ENCODE measurements at places on chromosomes 7 and 10.

- DNase-seq = no peak
These were observed 8.7 kb upstream of the OPALIN start for GRCh38 chr10:96367470-96367869.

DNA sequence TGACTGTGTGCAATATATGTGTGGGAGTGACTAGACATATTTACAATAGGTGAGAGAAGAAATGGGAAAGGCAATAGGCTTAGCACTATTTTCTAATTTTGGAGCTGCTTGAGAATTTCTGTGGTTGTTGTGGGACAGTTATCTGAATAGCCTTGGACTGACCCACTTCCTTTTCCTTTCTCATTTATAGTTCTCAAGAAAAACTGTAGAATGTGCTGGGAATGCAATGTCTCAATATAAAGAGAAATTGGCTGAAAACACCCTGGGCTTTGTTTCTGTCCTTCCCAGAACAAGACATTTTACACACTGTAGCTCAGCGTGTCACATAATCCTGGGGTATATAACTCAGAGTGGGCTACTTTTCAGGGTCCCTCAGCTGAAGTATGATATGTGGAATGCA is 153.0 kb upstream of the RHOBTB1 start:
- DNase-seq = no peak

- no peak for DNase-seq
These were observed 4.9 kb downstream of the MAT1A start for GRCh38 chr10:80284522-80284921.

GRCh38 chr10:51227897-51228713 is 153.8 kb downstream of the PRKG1 start:
- DNase-seq = no peak

GRCh38 chr7:50309721-50310120 is 5.2 kb downstream of the IKZF1 start:
- DNase-seq = no peak

DNA sequence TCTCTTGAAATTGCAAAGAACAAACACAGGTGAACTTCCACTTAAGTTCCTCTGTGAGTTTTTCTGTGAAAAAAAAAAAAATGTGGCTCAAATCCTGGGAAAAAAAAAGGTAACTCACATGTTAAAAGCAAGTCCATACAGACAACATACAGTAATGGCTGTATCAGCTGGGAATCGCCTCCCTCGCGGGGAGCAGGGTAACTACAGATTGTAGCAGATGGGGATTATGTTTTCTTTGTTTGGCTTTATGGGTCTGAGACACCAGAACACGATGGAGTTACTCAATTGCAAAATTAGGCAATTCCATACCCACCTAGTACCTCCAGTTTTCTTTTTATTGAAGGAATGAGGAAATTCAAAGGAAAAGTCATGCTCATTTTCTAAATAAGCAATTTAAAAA is 42.3 kb downstream of the FEZF1 start:
- DNase-seq = no peak

GRCh38 chr10:121610798-121611323 is 12.6 kb upstream of the FGFR2 start:
- DNase-seq = no peak

DNA sequence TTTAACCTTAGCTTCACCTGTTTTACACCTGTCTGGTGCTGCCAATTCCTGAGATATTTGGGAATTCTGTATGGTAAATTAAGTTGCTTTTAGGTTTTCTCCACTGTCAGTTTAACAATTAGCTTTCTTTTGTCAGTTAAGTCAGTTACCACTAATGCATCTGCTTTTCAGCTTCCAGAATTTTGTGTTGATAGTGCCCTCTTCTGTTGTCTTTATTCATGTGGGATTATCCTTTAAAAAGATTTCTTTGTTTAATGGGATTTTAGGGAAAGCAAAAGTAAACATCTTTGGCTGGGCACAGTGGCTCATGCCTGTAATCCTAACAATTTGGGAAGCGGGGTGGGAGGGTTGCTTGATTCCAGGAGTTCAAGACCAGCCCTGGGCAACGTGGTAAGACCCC is 8.1 kb downstream of the TFAM start:
- DNase-seq = no peak

DNA sequence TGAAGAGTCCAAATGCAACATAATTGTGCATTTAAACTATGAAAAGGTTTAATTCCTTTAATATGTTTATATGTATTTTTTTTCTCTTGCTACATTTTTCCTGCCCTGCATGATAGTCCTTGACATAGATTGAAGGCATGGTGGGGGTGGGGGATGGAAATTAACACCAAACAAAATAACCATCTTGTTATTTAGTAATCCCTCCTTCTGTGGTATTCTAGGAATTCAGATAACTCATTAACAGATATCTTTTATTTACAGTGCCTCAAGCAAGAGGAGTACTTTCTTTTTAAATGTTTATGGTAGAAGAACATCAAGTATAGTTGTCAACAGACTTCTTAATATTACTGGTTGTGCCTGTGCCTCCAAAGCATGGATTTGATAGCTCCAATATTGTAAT is 337.6 kb upstream of the SEMA3A start:
- DNase-seq = no peak

- DNase-seq = no peak
These were observed 68.0 kb downstream of the CXCL12 start for GRCh38 chr10:44316922-44317215.

DNA sequence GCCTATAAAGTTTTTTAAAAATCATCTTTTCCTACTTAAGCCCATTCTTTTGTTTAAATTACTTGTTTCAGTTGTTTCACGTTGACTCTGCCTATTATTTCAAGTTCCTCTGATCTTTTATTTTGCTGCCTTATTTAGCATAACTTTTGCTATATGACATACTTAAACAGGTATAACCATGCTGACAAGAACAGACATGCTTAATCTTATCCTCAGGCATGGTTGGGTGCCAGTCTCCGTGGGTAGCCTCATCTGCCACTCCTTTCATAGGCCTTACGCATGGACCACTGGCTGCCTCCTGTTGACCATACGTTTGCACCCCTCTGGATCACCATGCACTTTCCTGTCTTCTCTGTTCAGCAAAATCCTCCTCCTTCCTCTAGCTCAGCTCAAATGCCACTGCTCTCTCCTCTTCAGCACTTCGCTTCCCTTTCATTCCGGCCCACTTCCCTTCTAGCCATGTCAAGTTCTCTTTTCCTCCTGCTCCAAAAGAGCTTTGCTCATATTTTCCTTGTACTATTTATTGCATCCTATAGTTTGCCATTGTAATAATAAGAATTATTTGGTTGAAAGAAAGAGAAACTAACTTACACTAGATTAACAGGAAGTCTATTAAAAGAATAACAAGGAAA is 10.0 kb upstream of the TSPAN33 start:
- DNase-seq = no peak

GRCh38 chr10:119516381-119517234 is 25.9 kb downstream of the RGS10 start:
- peak; percentile 84 for DNase-seq

- no peak for DNase-seq
These were observed 29.9 kb downstream of the ZC3HC1 start for GRCh38 chr7:130021105-130021834.

- no peak for DNase-seq
These were observed 30.3 kb downstream of the GSTO2 start for GRCh38 chr10:104299031-104299904.

DNA sequence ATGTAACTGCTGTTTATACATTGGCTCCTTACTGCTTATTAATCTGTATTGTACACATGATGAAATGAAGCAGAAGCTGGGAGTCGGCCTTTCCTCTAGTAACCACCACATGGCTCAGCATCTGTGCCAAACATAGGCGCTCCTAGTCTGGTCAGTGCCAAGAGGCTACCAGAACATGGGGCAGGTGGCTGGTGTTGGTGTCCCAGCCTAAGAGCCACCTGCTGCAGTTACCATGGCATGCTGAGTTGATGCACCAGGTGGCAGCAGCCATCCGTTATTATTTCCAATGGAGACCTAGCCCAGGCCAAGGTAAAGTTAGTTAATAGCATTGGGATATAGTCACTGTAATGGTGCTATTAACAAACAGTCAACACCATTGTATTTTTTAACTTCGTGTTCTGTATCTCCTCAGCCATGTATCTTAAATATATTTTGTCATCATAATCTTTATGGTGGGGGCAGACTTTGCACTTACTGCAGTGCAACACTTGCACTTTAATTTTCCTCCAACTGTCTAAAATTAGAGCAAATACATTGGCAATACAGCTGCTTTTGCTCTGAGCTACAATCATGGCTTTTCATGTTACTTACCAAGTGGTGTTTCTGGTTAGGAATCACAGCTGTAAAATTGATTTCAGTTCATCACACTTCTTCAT is 33.1 kb downstream of the HBP1 start:
- DNase-seq = peak; percentile 21

DNA sequence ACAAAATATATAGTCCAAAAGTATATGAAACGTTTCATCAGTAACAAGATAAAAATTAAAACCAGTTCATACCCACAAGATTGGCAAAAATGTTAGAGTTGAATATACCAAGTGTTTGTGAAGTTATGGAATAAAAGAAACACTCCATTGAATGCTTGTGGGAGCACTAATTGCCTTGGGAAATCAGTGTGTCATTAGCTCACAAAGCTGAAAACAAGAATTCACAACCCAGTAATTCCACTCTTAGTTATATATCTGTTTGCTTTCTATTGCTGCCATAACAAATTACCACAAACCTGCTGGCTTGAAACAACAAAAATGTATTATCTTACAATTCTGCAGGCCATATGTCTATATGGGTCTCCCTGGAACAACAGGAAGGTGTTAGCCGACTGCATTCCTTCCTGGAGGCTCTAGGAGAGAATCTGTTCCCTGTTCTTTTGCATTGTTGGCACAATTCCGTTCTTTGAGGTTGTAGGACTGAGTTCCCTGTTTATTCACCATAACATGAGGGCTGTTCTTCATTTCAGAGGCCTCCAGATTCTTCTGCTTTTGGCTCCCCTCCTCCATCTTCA is 45.7 kb downstream of the SEM1 start:
- DNase-seq = no peak

DNA sequence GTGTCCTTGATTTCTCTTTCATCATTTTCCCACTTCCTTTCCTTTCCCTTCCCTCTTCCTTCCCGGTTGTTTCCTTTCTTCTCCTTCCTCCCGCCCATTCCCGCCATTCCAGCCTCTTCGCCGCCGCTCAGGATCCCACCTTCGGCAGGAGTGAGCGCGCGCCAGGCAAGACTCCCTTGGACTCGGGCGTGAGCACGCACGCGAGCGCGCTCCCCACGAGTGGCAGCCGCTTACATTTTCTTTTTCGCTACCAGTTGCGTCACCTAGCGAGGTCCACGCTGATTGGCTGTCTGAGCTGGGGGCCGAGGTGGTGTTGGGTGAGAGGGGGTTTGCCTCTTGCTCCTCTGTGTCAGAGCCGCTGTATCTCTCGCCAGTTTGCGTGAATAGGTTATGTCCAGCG is 11.8 kb downstream of the ZAN start:
- no peak for DNase-seq

- DNase-seq = peak; percentile 49
These were observed 42.8 kb upstream of the GNA12 start for GRCh38 chr7:2886900-2887299.

DNA sequence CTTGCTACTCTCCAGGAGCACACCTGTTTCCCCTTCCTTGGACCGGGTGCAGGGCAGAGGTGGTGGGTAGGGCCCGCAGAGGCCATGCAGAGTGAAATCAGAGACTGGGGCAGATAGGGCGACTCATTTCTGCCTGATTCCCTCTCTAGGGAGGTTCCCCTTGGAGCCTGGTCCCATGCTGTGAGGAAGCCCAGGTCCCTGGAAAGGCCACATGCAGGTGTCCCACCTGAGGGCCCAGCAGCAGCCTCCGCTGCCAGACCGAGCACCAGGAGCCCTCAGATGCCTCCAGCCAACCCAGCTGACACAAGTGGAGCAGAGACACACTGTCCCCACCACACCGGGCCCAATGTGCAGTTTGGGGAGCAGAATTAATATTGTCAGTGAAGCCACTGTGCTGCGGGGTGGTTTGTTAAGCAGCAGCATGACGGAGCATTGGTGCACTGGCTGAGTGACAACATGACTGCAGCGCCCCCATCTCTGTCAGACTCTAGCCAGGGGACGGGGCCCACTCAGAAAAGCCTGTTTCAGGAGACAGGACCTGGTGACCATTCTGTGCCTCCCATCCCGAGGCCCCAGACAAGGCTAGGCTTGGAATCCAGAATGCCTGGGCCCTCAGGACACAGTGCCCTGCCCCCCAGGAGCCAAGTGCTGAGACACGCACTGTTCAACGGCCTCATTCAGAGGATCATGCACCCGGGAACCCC is 30.4 kb upstream of the RET start:
- DNase-seq = no peak

- no peak for DNase-seq
These were observed 11.4 kb downstream of the ZNF488 start for GRCh38 chr10:47372726-47373125.

- DNase-seq = no peak
These were observed 186.4 kb downstream of the CACNA2D1 start for GRCh38 chr7:82257118-82257695.

- no peak for DNase-seq
These were observed 80.4 kb downstream of the SEMA3A start for GRCh38 chr7:84113906-84114850.

- DNase-seq = no peak
These were observed 12.1 kb downstream of the KCNH2 start for GRCh38 chr7:150966002-150966401.

GRCh38 chr10:34794835-34795234 is 20.3 kb downstream of the PARD3 start:
- no peak for DNase-seq

Measured in stimulated activated CD4-positive, alpha-beta T cell treated with anti-CD3 and anti-CD28 coated beads, Interleukin-1b, Interleukin-23, amount 100 ng/mL, for 48 hours (primary cell).